Activated CD4-positive, alpha-beta T cell treated with anti-CD3 and anti-CD28 coated beads for 36 hours (primary cell): ENCODE measurements at places on chromosomes 2 and 18.

- DNase-seq, result peak; percentile 38
These were observed 18.1 kb upstream of the SPP2 start for GRCh38 chr2:234032279-234032856.

DNA sequence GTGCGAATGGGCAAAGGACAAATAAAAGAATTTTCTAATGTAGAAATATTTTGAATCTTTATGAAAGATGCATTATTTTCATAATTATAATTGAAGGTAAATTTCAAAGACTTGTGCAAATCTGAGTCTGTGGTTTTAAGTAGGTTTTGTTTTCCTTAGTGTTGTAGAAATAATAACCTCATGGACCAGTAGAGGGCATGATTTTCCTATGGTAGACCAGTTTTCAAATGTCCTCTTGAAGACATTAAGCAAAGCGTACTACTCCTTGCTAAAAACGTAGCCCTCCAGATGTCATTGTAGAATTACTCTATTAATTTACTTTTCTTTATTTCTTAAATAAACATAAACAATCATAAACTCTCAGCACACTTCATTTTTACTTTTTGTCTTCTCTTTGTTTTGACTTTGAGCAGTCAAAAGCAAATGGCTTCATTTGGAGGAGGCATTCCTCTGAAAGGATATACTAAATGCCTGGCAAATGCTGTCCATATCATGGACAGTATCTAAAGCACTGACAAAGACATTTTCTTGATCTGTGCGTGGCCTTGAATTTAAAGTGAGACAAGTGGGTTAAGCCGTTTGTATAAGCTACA lies 85.8 kb upstream of the FAM237A start:
- no peak for DNase-seq

DNA sequence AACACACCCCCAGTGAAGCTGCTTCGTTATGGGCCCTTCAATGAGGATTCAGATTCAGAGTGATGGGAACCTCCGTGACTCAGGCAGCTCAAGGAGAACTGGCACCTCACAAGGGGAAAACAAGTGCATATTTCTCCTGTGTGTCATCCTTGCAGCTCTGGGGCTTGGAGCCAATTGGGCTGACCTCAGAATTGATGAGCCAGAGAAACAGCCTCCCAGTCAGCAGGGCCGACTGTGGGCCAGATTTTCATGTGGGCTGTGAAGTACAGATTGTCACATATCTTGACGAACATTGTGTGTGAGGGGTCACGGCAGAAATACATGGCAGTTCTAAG lies 189.6 kb upstream of the SP5 start:
- no peak for DNase-seq

- DNase-seq, result no peak
These were observed 19.8 kb upstream of the RNU4ATAC start for GRCh38 chr2:121510857-121511256.

GRCh38 chr2:96553176-96553956 lies 16.8 kb downstream of the ARID5A start:
- DNase-seq, result peak; percentile 47

DNA sequence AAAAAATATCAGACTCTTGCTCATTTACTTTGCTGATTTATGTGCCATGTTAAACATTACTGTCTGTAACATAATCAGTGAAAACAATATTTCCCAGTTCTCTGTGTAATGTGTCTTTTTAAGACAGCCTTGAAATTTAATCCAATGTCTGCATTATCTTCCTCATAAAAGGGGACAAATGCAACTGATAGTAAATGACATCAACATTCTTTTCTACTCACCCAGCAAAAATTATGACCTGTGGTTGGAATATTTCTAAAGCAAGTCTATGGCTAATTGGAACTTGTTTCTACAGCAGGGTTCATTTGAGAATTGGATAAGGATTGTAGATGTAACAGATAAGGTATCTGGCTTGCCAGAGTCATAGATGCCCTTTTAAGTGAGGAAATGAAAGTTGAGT lies 34.8 kb downstream of the C1D start:
- DNase-seq, result no peak

- peak; percentile 57 for DNase-seq
These were observed 23.7 kb downstream of the NCAPH start for GRCh38 chr2:96359310-96359709.

- DNase-seq, result no peak
These were observed 2.8 kb upstream of the NRP2 start for GRCh38 chr2:205679410-205680009.
